Activated CD4-positive, alpha-beta memory T cell treated with anti-CD3 and anti-CD28 coated beads for 36 hours (primary cell): ENCODE measurements at places on chromosomes 3 and 15. TPM values are rescaled to one million over a fixed set of nuclear protein-coding genes. Genes with fewer than 3 reads are reported as not detected.

- H3K27ac ChIP-seq: no peak overlapping the region
- no peak overlapping the region for H3K4me3 ChIP-seq
- peaks cover 8% of the 10 kb centered on the region for H3K4me1 ChIP-seq
- no peaks in the 10 kb centered on the region for H3K27me3 ChIP-seq
- no peak for DNase-seq
These were observed 524.9 kb downstream of the NTRK3 start for GRCh38 chr15:87731630-87732029.

GRCh38 chr3:106056931-106057330, 188.1 kb upstream of the CBLB start:
- no peak for DNase-seq
- H3K36me3 ChIP-seq: no peaks in the 10 kb centered on the region
- H3K4me1 ChIP-seq: peaks cover 13% of the 10 kb centered on the region

DNA sequence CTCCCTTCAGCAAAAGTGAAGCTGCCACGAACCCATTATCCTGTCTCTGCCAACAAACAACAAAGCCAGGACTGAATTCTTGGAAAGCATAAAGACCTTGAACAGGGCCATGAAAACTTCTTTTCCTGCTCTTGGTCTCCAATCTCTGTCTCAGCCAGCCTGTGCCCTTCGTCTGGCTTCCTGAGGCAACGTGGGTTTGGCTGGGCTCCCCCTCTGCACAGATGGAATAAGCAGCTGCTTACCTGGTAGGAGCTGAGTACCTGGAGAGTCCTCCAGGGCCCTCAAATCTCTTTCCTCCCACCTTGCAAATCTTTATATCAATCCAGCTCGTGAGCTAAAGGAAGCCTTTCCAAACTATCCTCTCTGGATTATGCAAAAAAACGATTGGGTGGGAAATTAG, 97.6 kb upstream of the PSMD6 start:
- H3K36me3 ChIP-seq: no peaks in the 10 kb centered on the region
- H3K27me3 ChIP-seq: peaks cover 8% of the 10 kb centered on the region
- no peak overlapping the region for H3K27ac ChIP-seq
- H3K4me1 ChIP-seq: no peaks in the 10 kb centered on the region
- no peak overlapping the region for H3K4me3 ChIP-seq

GRCh38 chr3:15404767-15405166, 22.6 kb downstream of the METTL6 start:
- peaks cover 1% of the 10 kb centered on the region for H3K36me3 ChIP-seq
- H3K4me1 ChIP-seq: peaks cover 11% of the 10 kb centered on the region
- no peak for DNase-seq

GRCh38 chr15:66221126-66221525, 32.4 kb downstream of the MEGF11 start:
- H3K27ac ChIP-seq: no peak overlapping the region
- no peaks in the 10 kb centered on the region for H3K36me3 ChIP-seq
- H3K4me3 ChIP-seq: no peak overlapping the region
- peaks cover 5% of the 10 kb centered on the region for H3K27me3 ChIP-seq
- H3K4me1 ChIP-seq: no peaks in the 10 kb centered on the region

GOLGA8H gene
- not detected for total RNA-seq

FANCI gene
- total RNA-seq: 208 TPM

P2RY1 gene
- total RNA-seq: 0.15 TPM

PHLDB2 gene
- total RNA-seq: 2.1 TPM

SCAMP5 gene
- total RNA-seq: 0.19 TPM

ZPLD1 gene
- total RNA-seq: not detected

SLC25A20 gene
- total RNA-seq: 16.7 TPM

PPP2R3A gene
- total RNA-seq: 0.17 TPM
